ENCODE measurements at places on chromosomes 4 and X.

- no peak for DNase-seq
These were observed 589.5 kb upstream of the LCORL start for GRCh38 chr4:18611026-18611425.

DNA sequence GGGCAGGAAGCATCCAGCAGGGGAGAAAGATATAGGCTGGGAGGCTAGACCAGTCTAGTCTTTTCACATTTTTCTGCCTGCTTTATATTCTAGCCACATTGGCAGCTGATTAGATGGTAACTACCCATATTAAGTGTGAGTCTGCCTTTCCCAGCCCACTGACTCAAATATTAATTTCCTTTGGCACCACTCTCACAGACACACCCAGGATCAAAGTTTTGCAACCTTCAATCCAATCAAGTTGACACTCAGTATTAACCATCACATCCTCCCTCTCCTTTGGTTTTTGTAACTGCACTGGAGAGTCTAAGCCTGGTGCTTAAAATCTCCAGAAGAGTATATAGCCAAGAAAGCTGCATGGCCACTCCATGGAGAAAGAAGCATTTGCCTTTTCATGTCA, 560.4 kb downstream of the GRXCR1 start:
- DNase-seq: no peak

DNA sequence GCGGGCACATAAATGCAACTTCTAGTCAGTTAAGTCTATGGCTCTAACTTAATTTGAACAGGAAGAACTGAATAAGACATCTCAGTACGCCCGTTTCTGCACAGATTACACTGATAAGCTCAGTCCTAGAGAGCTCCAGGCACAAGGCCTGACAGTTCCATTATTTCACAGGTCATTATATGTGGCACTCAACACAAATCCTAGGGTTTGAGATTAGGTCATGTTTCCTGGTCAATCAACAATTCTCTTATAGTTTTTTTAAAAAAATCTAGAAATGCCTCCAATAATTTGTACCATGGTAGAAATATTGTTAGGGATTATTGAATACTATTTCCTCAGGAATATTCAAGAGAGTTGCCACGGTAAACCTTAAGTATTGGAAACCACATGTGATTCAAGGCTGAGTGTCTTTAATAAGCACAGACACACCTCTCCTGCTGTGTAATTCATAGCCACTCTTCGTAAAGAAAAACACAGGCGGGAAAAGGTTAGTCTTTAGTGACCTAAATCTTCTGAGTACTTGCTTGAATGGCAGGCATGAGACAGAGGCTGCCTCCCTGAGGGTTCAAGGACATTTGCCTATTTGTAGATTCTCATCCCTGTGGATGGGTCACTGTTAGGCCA, 342.9 kb upstream of the ADGRL3 start:
- peak; percentile 2 for DNase-seq

- no peak for DNase-seq
These were observed 2.7 kb downstream of the TMEM255A start for GRCh38 chrX:120308558-120308957.

DNA sequence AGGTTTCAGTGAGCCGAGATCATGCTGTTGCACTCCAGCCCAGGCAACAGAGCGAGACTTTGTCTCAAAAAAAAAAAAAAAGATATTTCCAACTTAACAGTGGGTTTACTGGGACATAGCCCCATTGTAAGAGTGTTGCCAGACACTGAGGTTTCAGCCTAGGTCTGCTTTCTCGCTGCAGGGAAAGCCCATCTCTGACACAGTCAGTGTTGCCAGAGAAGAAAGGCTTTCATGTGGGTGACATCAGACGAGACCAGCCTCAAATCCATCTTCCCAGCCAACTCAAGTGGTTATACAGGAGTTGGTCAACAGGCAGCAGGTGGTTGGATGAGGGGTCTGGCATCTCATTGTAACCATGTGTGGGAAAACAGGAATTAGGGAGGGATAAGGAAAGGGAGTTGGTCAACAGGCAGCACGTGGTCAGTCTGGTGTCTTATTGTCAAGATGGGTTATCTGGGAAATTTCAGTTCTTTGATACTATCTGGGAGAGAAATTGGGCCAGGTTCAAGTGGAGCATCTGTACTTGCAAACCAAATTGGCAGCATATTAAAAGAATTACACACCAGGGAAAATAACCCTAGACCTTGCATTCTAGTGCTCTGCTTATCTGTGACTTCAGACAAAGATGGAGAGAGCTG, 41.1 kb downstream of the NELFA start:
- no peak for DNase-seq

DNA sequence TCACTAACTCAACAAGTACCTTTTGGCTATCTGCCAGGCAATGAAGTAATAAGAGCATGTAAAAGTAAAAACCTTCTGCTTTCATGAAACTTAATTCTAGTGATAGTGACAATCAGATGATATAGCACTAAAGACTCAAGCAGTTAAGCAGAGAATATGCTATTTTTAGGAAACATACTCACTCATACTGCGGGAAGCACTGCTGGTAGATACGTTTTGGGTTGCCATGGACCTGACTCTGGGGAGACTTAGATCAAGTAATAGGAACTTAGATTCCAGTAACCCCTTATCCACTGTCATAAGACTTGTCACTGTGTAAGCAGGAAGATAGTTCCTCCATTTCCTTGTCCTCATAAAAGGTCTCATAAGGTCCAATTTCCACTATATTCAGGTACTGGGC, 386.3 kb downstream of the DMD start:
- DNase-seq: no peak

DNA sequence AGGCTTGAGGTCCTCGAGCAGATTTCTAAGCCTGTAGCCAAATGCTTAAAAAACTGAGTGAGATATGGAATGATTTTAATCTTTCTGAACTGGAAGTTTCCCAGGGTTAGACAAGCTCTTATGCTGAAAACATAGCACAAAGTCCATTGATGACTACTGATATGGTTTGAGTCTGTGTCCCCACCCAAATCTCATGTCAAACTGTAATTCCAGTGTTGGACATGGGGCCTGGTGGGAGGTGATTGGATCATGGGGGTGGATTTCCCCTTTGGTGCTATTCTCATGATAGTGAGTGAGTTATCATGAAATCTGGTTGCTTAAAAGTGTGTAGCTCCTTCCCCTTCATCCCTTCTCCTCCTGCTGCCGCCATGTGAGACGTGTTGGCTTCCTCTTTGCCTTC, 454.9 kb downstream of the SPRY1 start:
- DNase-seq: no peak

- DNase-seq: no peak
These were observed 153.9 kb downstream of the ATG4A start for GRCh38 chrX:108245462-108245861.

DNA sequence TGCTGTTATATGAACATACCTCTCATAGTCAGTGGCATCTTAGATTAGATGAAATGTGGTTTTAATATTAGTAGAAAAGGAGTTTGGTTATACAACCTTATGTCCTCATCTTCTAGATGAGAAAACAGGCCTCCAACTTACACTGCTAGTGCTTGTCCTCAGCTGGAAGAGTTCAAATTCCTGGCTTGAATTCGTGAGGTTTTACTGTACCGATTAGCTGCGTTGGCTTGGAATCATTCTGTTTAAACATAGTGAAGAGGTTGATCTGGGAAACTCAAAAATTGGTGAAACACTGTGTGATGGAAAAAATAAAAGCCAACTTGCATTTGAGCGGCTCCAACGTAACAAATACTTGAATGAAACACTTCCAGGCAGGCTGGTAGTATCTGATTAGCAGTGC, 81.0 kb downstream of the LNX1 start:
- DNase-seq: no peak

DNA sequence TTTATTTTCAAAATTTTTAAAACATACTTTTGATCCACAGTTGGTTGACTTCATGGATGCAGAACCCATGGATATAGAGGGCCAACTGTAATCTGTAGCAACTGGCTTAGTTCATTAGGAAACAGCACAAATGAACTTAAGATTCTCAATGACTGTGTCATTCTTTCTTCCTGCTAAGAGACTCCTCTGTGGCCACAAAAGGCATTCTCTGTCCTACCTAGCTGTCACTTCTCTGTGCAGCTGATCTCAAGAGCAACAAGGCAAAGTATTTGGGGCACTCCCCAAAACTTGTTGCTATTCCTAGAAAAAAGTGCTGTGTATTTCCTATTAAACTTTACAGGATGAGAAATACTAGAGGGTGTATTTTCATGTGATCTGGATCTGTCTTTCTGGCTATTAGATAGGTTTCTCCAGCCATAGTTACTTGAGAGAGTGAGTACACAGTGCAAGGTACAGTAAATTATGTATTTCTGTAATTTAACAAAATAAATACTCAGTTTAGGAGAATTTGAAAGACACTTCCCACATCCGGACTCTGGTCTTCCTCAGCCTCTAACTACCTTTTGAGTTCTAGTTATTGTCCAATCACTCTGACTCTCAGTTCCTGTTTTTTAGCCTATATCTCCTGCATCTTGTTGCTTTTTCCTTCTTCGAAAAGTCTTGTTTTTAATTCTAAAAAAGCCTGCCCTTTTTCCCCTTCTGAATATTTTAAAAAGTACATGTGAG, 21.8 kb downstream of the TLR2 start:
- no peak for DNase-seq

DNA sequence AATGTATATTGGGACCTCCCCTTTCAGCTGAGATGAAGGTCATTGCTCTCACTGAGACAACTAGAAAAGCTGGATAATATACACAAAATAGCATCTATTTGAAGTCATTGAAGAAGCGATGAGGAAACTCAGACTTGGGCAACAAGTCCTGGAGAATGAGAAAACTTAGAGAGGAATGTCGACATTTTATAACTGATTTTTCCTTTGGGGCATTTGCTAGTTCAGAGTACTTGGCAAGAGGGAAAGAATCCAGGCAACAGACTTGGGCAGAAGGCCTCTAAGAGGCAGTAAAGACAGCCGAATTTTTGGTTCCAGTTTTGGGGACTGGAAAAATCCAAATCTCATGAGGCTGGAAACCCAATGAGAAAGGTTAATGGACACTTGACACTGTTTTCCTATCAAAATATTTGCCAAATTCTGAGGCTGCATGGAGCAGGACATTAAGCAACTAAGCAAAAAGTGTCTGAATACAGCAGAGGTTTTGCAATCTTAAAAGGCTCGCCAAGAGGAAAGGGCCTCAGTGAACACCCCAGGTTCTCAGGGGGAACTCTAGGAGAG, 21.0 kb upstream of the ANXA5 start:
- no peak for DNase-seq
